ENCODE measurements at places on chromosomes 16 and 17.

DNA sequence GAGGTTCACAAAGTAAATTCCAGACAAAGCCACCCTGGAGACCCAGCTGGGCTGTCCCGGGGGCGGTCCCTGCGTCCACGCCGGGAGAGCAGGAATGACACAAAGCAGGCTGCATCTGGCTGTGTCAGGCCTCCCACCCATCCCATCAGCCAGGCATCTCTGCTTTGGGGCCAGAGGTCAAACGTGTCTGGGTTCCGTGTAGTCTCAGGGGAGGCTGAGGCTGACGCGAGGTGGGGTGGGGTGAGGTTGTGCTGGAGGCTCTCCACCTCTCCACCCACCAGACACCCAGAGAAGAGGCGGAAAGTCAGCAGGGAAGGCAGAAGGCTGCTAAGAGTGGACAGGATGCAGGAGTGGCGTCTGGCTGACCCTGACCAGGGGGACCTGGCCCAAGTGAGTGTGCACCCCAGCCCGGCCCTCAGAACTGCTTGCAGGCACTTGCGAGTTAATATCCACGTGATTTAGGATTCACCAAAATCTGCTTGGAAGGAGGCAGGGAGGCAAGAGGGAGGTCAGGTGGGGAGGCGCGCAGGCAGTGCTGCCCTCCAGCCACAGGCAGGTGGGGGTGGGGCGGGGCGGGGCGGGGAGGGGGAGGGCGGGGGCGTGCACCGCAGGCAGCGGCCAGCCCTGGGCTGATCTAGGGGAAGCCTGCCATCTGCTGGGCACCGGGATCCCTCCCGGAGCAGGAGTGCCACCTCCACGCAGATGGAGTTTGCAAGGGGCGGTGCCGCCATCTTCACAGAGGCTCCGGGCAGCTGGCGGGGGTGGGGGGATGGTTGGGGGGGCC, 44.3 kb downstream of the TBC1D16 start:
- no peak for DNase-seq

GRCh38 chr16:69921127-69921526, 30.0 kb upstream of the CLEC18A start:
- no peak for DNase-seq

DNA sequence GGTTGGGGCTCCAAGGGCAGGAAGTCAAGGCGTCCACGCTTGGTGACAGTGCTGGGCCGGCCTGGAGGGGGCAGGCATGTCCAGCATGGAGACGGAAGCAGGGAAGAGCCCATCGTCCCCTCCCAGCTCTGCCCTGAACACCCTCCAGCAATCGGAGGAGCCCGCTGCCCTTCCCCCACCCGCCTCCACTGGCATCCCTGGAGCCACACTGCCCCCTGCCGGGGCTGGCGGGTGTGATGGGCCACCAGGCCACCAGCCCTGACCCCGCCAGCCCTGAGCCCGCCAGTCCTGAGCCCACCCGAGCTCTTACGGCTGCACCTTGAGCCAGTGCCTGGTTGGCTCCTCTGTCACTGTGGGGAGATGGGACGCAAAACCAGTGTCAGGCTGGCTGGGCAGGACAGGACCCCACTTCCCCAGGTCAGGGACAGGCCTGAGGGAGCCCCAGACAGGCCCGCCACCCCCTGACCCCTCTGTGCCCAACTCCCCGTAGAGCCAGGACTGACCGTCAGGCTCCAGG, 4.1 kb upstream of the CDH15 start:
- DNase-seq, result no peak

DNA sequence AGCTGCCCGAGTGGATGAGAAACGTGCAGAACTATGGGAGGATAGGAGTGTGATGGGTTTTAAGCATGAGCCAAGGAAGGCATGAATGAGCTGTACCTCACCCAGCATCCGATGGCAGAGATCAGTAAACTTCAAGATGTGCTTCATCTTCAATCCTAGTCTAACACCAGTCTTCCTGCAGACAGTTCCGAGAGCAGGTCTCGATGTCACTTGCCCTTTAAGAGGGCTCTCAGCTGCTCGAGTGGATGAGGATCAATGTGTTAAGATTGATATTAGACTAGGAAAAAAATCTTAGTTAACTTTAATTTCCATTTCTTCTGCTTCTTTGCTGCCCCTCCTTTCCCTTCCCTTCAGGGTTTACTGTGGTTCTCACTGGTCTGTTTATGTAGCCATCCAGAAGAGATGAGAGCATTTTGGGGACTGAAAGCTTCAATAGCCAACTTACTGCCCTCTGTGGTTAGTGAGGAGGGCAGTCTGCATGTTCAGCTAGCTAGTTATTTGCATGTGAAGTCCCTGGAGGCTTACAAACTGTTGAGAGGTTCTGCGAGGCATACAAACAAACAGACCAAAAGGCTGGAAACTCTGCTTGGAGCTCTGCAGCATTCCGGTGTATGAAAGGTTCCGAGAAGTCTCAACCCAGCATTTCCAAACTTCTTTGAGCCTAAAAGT, 15.3 kb downstream of the KLHL36 start:
- DNase-seq, result no peak

DNA sequence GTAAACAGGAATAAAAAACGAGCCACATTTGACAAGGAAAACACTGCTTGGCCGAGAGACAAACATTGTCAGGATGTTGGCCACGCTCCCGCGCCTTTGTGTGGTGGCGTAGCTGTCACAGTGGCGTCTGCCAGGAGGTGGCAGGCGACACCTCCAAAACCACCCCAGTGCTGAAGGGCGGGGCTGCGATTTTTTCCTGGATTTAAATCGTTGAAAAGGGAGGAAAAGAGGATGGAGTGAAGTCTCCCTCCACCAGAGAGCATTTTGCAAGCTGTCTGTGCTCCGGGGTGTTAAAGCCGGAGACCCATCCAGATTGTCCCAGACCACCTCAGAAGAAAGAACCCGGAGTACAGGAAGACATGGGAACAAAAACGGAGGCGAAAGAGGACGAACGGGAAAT, 12.7 kb downstream of the MRM3 start:
- no peak for DNase-seq
